ENCODE measurements at places on chromosomes 11 and 22.

GRCh38 chr11:76700177-76701100, 29.9 kb upstream of the LRRC32 start:
- no peak for DNase-seq

- DNase-seq = no peak
Measured at GRCh38 chr11:65915101-65915820, 3.6 kb downstream of the C11orf68 start.

GRCh38 chr11:57776031-57776521, 14.5 kb downstream of the CTNND1 start:
- DNase-seq = no peak

DNA sequence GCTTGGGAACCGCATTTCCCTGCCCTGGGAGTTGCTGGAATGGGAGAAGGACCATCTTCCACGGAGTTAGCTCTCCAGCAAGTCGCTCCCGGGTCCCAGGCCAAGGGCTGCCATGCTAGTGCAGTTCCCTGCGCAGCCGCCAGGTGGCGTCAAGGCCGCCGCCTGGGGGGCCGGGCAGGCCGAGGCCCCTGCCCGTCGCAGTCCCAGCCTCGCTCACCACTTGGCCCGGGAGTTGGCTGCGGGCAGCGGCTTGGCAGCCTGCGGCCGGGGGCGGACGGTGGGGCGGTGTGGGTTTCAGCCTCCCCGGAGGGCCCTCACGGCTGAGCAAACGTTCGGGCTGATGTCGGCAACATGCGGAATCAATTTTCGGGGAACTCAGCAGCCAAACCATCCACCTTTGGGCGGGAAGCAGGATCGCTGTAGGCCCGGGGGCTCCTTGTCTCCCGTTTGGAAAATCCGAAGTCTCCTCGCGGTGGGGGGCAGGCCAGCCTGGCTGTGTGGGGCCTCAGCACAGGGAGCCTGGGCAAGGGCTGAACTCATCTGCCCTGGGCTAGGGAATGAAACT, 415.1 kb downstream of the SOX6 start:
- no peak for DNase-seq

GRCh38 chr11:48116437-48117228, 100.0 kb upstream of the OR4B1 start:
- DNase-seq = no peak

DNA sequence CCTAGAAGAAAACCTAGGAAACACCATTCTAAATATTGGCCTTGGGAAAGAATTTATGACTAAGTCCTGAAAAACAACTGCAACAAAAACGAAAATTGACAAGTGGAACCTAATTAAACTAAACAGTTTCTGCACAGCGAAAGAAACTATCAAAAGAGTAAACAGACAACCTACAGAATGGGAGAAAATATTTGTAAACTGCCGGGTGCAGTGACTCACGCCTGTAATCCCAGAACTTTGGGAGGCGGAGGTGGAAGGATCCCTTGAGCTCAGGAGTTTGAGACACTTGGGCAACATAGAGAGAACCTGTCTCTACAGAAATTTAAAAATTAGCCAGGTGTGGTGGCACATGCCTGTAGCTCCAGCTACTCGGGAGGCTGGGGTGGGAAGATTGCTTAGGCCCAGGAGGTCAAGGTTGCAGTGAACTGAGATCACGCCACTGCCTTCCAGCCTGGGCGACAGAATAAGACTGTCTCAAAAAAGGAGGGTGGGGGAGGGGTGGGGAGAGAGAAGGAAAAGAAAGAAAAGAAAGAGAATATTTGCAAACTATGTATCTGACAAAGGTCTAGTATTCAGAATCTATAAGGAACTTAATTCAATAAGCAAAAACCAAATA, 14.0 kb downstream of the OR2AT4 start:
- DNase-seq = no peak

DNA sequence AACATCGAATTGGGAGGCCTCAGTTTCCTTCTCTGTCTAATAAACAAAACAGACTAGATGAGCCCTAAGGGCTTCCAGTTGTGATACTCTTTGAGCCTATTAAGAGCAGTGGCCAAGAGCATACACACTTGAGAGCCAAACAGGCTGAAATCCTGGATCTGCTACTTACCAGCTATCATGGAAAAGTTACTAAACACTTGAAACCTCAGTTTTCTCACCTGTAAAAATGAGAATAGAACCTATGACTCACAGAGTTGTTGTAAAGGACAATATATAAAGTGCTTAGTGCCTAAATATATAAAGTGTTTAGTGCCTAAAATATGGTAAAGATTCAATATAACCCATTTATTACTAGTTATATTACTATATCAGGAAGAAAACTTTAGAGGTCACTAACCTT, 23.7 kb upstream of the GDPD4 start:
- no peak for DNase-seq

DNA sequence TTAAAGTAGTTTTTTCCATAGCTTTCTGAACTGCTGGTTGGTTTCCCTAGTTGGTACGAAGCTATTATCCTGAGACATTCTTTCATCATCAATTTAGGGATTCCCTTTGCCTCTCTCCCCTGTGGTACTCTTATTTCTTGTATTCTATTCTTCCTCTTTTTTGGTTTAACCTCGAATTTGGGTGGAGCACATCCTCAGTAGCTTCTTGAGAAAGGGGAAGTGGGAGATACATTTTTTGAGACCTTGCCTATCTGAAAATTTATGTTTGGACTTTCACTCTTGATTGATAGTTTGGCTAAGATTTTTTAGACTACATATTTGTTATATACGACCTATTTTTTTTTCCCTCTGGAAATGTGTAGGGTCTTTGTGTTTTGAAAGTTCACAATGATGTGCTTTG, 121.7 kb upstream of the ZBED5 start:
- DNase-seq = no peak
